Activated T-helper 1 cell treated with anti-CD3 and anti-CD28 coated beads, Interleukin-12 subunit alpha, Interleukin-12 subunit beta, Interleukin-2, Interleukin-4 antibody, amounts not matched to agents 30 ng/mL and 10 ng/mL and 1 ng/mL, durations not matched to agents 14 hours and 24 hours and 36 hours (primary cell): ENCODE measurements at places on chromosomes 13 and 19. TPM values are rescaled to one million over a fixed set of nuclear protein-coding genes. Genes with fewer than 3 reads are reported as not detected.

GIPC3 gene
- 0.31 and 0.39 TPM in 2 replicates for total RNA-seq

TUBA3C gene
- not detected in 2 replicates for total RNA-seq

CBY2 gene
- not detected in 2 replicates for total RNA-seq

ADGRE3 gene
- total RNA-seq = not detected in 2 replicates

VSTM1 gene
- not detected in 2 replicates for total RNA-seq

DLEU7 gene
- total RNA-seq = not detected in 2 replicates

NANOS3 gene
- total RNA-seq = 1.5 and 3.1 TPM in 2 replicates

ZIK1 gene
- 3.9 and 4.0 TPM in 2 replicates for total RNA-seq

HCN2 gene
- 1.1 and 1.2 TPM in 2 replicates for total RNA-seq

NRTN gene
- total RNA-seq = 0.23 and 0.44 TPM in 2 replicates

FBL gene
- total RNA-seq = 526 and 528 TPM in 2 replicates

CPB2 gene
- not detected in 2 replicates for total RNA-seq

ATP5F1D gene
- total RNA-seq = 234 and 239 TPM in 2 replicates

CGB1 gene
- not detected in 2 replicates for total RNA-seq

IL4I1 gene
- 50.0 and 51.5 TPM in 2 replicates for total RNA-seq

MAST1 gene
- total RNA-seq = 1.4 and 1.7 TPM in 2 replicates

PTH2 gene
- not detected in 2 replicates for total RNA-seq

CERS1 gene
- not detected in 2 replicates for total RNA-seq

NDUFB7 gene
- 131 and 133 TPM in 2 replicates for total RNA-seq

GPC6 gene
- not detected in 2 replicates for total RNA-seq

C13orf42 gene
- not detected in 2 replicates for total RNA-seq

SIRT2 gene
- 28.3 and 28.7 TPM in 2 replicates for total RNA-seq

HSD17B14 gene
- total RNA-seq = 0.57 and 0.64 TPM in 2 replicates

LENG9 gene
- 8.4 and 11.5 TPM in 2 replicates for total RNA-seq

STOML3 gene
- total RNA-seq = not detected in 2 replicates

TRPC4 gene
- not detected in 2 replicates for total RNA-seq

APC2 gene
- 0.16 and 0.17 TPM in 2 replicates for total RNA-seq

TTC9B gene
- not detected in 2 replicates for total RNA-seq
